ENCODE measurements at places on chromosomes 3 and 15.
A peak's percentile ranks its signal among the peaks of the same experiment; 100 is the strongest.

DNA sequence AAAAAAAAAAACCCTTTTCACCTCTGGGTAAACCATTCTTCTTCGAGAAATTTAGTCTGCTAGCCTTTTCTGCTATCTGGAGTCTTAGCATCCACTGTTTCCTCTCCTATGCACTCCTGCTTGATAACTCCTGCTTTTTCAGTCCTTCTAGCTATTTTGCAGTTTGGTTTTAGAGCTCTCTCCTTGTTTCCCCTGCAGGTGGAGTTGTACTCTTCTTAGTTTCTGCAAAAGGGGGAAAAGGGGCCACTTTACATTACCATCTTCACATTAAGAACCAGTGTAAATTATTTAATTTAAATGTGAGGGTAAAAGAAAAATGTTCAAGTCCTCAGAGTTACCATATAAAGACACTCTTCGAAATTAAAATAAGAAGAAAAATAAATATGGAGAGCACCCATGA lies 23.6 kb upstream of the MYLK start:
- no peak for DNase-seq

DNA sequence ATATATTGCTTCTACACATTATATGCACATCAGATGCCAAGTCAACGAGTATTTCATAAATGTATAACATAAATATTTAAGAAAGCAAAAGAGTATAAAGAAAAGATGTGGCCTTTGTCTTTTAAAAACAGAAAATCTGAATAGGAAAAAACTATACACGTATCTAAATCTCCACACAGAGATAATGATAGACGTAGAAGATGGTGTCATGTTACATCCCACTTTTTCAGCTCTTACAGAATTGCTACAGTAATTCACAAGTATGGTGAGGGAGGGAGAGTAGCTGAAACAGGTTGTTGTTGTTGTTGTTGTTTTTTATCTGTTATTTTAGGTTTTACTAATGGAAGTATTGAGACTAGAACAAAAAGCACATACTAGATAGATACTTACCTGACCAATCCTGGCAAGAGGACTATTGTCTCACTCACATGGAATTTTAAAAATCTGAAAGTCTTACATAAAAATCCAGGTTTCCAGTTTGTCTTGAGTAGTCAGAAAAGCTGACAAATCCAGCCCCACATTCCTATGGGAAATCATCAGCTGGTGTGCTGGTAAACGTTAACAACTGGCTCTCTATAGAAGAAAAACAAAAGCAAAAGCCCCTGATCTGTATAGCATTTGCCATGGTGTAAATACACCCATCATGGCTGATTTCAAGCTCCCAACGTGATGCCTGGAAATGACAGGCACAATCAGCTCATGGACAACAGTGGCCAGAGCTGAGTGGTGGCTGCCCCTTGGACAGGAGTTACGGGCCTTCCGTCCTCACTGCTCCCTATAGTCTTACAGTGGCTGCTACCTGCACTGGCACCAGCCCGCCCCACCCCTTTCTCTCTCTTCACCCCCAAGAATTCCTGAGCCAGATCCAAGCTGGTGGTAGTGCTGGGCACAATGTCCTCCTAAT lies 47.4 kb upstream of the VGLL4 start:
- no peak for DNase-seq

DNA sequence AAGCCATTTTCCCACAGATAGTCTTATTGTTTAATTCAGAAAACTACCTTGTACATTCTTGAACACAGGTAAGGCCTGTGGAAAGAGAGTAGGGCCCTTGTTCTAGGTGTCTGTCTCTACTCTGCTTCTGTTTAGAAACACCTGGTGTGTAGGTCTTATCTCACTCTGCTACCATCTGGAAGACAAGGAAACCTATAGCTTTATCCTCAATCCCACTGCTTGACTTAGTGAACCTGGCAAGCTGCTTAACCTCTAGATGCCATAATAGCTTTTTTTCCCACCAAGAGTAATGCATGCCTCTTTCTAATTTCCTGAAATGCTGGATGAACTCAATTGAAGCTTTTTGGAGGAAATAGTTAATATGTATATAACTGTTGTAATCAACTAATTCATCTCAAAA lies 82.6 kb upstream of the RAP2B start:
- DNase-seq, result no peak

DNA sequence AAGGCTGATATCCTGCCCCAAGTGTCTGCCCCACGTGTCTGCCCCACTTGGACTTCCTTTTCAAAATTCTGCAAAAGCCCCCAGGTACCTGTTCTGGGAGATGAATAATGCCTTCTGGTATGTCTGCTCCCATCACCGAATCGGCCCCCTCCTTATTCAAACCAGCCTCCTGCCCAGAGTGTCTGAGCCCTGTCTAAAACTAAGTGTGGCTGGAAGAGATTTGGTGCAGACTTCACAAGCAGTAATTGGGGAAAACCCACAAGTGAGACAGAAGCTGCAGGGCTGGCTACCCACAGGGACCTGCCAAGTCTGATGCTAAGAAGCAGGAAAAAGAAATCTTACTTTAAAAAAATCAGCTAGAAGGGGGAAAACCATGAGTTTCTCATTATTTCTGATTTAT lies 85.1 kb downstream of the DUT start:
- DNase-seq, result no peak

DNA sequence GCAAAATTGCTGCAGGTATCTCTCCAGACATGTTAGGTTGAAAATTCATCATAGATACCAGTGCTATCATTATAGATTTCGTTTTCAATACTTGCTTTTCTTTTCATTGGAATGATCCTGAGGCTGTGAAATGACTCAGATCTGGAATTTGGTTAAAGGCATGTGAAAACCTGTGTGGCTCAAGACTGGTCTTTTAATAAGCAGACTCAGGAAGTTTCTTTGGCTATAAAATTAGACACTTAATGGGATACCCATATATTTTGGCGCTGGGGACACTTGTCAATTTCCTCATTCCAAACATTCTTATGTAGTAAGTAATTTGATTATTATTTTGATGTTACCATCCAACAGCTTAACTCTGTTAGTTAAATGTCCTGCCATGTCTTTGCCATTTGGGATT lies 1041.1 kb upstream of the GBE1 start:
- DNase-seq, result no peak

DNA sequence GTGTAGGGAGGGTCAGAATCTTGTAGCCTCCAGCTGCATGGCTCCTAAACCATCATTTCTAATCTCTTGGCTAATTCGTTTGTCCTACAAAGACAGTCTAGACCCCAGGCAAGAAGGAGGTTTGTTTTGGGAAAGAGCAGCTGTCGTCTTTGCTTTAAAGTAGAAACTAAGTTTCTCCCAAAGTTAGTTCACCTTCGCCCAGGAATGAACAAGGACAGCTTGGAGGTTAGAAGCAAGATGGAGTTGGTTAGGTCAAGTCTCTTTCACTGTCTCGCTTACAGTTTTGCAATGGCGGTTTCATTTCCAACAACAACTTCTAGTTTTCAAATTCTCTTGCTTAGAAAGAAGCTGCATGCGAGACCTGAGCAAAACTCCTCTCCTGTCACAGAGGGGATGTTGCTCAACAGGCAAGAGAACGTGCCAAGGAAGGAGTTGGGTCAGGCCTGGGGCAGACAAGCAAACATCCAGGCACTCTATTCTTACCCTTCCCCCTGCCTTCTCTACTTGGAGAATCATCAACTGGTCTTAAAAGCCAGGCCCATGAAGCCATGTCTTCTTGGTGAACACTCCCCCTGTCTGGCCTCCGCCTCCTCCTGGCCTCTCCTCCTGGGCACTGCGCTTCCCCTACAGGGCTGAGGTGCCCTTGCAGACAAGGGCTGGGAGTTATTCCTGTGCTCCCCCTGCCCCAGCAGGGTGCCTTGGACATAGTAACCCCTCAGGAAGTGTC lies 57.6 kb downstream of the TMEM44 start:
- no peak for DNase-seq

GRCh38 chr3:184713040-184713355 lies 1.1 kb upstream of the MAGEF1 start:
- no peak for DNase-seq

- DNase-seq, result no peak
Observed at GRCh38 chr15:40328751-40329150, 5.3 kb downstream of the INAFM2 start.

GRCh38 chr3:126562737-126563276 lies 4.1 kb upstream of the C3orf22 start:
- DNase-seq, result no peak

DNA sequence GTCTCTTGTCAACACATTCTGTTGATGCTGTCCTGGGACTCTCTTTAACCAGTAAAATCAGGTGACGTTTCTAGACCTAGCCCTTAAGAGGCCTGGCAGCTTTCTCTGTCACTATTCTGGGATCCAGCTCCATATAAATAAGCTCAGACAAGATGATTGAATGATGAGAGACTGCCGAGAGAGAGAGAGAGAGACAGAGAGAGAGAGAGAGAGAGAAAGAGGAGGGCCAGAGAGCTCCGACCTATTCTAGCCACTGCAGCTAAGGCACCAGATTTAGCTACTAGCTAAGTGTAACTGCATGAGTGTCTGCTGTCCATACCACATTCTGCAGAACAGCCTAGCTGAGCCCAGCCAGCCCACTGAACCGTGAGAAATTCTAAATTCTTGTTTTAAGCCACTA lies 36.1 kb upstream of the CTXND1 start:
- no peak for DNase-seq

DNA sequence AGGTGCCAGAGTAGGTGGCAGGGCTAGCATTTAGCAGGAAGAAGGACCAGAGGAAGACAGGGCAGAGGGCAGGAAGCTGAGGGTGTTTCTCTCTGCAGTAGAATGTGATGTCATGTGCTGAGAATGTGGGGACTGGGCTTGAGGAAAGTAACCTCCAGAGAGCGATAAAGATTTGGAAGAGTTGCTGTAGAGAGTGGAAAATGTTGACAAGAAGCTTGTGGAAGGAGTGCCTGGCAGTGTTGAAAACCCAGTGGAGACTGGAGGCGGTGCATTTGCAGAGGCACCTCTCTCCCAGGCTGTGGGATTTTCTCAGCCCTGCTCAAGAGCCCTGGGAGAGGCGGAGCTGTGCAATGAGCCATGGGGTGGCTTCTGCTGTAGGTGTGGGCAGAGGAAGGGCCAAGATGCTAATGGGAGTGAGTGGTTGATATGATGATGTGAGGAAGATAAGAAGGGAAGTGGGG lies 54.8 kb downstream of the MESD start:
- DNase-seq, result no peak

DNA sequence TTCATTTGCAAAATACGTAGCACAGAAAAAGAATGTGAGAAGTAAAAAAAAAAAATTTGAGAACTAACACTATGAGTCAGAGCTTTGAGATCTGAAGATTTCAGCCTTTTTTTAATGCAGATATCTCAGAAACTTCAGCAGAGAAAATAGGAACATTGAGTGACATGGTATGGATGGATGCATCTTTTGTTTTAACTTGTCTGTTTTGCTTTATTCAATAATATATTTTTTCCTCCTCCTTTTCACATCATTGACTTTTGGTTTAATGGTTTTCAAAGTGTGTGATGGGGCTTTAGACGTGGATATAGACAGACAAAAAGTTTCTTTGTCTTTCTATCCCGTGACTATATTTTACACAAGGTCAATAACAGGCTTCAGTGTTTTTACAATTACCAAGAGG lies 426.7 kb upstream of the FRG2C start:
- no peak for DNase-seq

DNA sequence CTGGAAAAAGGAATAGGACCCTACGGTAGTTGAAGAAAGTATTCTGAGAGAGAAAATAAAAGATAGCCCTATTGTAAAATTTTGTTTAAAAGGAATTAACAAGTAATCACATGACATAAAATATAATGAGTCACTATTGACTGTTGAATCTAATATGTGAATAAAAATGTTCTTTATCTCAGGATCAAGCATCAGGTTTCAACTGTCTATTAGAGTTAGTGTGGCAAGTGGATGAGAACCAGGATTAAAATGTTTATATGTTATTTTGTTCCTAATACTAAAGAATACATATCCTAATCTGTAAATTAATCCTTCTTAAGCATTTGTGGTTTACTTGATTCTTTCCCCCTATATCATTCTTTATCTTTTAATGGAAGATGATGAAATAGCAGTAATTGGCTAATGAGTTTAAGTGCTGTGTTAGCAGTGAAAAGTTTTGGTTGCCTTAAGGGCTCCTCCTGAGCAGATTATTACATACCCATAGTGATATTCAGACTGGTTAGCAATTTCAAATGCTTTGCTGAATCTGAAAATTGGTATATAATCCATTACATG lies 101.8 kb upstream of the BCHE start:
- DNase-seq, result no peak

DNA sequence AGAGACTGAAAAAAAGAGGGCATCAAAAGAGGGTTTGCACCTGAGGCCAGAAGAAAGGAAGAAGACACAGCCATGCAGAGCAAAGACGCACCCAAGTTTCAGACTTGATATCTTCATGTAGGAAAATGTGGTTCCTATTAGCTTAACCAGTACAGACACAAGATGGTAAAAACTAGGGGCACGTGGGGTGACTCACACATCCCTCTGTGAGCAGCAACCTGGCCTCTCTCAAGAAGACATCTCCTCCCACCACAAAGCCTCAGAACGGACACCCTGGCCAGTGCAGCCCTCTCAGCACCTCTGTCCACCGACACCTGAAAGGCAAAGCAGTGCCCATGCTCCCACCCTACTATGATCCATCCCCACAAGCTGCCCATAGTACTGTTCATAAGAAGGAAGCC lies 33.3 kb downstream of the GLB1 start:
- peak; percentile 69 for DNase-seq

- DNase-seq, result no peak
Observed at GRCh38 chr3:39412668-39413260, 6.2 kb downstream of the RPSA start.

GRCh38 chr3:44042772-44043171 lies 198.9 kb upstream of the TOPAZ1 start:
- no peak for DNase-seq

GRCh38 chr3:76724075-76724474 lies 315.8 kb upstream of the ROBO2 start:
- DNase-seq, result no peak

GRCh38 chr3:56612146-56612545 lies 55.2 kb downstream of the CCDC66 start:
- DNase-seq, result no peak

- no peak for DNase-seq
Observed at GRCh38 chr3:66484106-66484844, 16.5 kb downstream of the LRIG1 start.

GRCh38 chr15:39365161-39365560 lies 215.7 kb upstream of the THBS1 start:
- no peak for DNase-seq

GRCh38 chr3:121794264-121794983 lies 40.4 kb downstream of the IQCB1 start:
- no peak for DNase-seq

- DNase-seq, result no peak
Observed at GRCh38 chr3:44080474-44081072, 161.1 kb upstream of the TOPAZ1 start.

- DNase-seq, result no peak
Observed at GRCh38 chr3:63800097-63800496, 19.0 kb upstream of the C3orf49 start.

GRCh38 chr3:68256635-68257223 lies 602.3 kb upstream of the SUCLG2 start:
- DNase-seq, result no peak

GRCh38 chr3:101249522-101249921 lies 70.9 kb downstream of the IMPG2 start:
- DNase-seq, result no peak

GRCh38 chr15:66232267-66232625 lies 21.3 kb downstream of the MEGF11 start:
- DNase-seq, result no peak
